ENCODE measurements at places on chromosomes 7 and 10.

GRCh38 chr10:102814453-102814871 is 22.8 kb downstream of the CYP17A1 start:
- no peak for DNase-seq

GRCh38 chr7:136513744-136514143 is 354.7 kb upstream of the CHRM2 start:
- no peak for DNase-seq

GRCh38 chr7:158044482-158044823 is 543.2 kb downstream of the PTPRN2 start:
- DNase-seq = no peak

- no peak for DNase-seq
Measured at GRCh38 chr10:101087965-101088364, 26.2 kb downstream of the KAZALD1 start.

DNA sequence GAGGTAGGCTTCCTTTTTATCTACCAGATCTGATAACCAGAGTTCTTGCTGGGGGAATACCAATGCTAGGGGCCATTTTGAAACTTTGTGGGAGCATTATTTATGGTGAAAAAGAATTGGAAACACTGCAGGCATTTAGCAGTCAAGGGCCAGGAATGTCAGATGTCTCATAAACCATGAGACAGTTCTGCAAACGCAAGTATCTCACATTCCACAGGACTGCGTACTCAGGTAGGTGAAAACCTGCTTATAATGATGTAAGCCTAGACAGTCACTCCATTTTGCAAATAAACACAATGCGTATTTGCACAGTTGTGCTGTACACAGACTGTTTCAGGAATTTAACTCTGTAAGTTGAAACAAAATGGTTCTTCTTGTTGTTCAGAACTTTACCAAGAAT is 33.9 kb downstream of the ECHDC3 start:
- DNase-seq = no peak

DNA sequence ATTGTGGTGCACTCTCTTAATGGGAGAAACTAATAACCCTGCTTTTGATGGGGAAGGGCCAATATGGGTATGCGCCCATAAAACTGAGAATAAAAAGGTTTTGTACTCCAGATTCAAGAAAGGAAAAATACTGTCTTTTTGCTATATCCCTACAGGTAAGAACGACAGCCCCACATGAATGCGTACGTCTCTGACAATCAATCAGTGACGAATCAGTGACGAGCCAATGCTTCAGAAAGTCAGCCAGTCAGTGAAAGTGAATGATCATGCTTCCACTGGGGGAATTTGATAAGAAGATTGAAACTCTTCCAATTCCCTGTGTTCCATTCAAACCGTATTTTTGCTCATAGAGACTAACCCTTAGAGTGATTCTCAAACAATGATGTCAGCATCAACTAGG is 26.3 kb downstream of the ARL5B start:
- no peak for DNase-seq

- no peak for DNase-seq
Measured at GRCh38 chr10:77533887-77534278, 103.7 kb downstream of the KCNMA1 start.

DNA sequence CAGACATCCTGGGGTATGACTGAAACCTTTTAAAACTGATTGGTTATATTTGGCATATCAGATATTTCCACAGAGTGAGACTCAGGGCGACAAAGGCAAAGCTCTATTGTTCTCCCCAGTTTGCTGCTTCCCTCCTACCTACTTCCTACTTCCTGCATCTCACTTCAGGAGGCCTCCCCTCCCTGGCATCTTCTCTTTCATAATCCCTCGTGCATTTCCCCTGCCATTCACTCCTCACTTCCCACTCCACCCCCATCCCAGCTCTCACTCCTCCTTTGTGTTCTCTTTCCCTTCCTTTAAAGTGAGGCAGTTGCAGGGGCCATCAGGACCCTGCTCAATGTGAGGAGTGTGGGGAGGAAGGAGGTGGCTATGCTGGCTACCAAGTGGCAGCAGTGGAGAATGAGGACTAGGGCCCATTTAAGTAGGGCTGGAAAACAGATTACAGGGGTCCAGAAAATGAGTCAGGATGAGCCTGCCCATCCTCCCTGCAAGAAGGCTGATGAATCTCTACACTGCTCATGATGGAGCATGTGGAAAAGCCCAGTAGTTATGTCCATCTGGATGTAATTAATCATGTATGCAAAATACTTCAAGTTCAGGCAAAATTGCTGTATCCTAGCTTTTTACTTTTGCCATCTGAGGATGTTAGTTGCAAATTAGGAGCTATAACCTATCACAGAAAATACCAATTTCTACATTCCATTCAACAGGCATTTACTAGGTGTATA is 311.8 kb upstream of the IMMP2L start:
- DNase-seq = no peak
